ENCODE measurements at places on chromosomes 5 and 9. TPM values are rescaled to one million over a fixed set of nuclear protein-coding genes. Genes with fewer than 3 reads are reported as not detected.

Gene SLC22A4
- total RNA-seq, result not detected

Gene MARCHF11
- total RNA-seq, result not detected

Gene TYRP1
- total RNA-seq, result not detected

Gene DIPK1B
- 10.4 TPM for total RNA-seq

Gene PCDHA6
- total RNA-seq, result 0.14 TPM

Gene ZDHHC21
- total RNA-seq, result 5.4 TPM

Gene CER1
- total RNA-seq, result not detected

Gene HCN1
- 0.92 TPM for total RNA-seq

Gene SLC45A2
- not detected for total RNA-seq

Gene LCN15
- not detected for total RNA-seq

Gene KIF12
- total RNA-seq, result 3.9 TPM

Gene FOXD4L5
- not detected for total RNA-seq

Gene CD274
- total RNA-seq, result not detected

Gene C7
- 317 TPM for total RNA-seq

Gene SCAMP1
- total RNA-seq, result 25.8 TPM

Gene RNF208
- 0.45 TPM for total RNA-seq

Gene POLK
- 69.2 TPM for total RNA-seq

Gene PCDHB3
- not detected for total RNA-seq

Gene TTC16
- not detected for total RNA-seq

Gene EQTN
- total RNA-seq, result not detected

Gene NFIL3
- 8.0 TPM for total RNA-seq

Gene MYMK
- total RNA-seq, result not detected

Gene PCDHGC5
- total RNA-seq, result not detected

Gene CARTPT
- total RNA-seq, result not detected

Gene STARD4
- total RNA-seq, result 45.5 TPM

Gene BASP1
- total RNA-seq, result 15.1 TPM

Gene BTNL3
- 0.58 TPM for total RNA-seq

Gene NUP188
- total RNA-seq, result 26.3 TPM

Gene NKD2
- 1.8 TPM for total RNA-seq

Gene TMEM171
- 59.8 TPM for total RNA-seq

Gene NFIB
- 30.1 TPM for total RNA-seq

Gene CARD6
- total RNA-seq, result 16.9 TPM

Gene PDZD2
- total RNA-seq, result 6.7 TPM

Gene RMND5B
- 72.9 TPM for total RNA-seq

Gene POLE3
- total RNA-seq, result 4.1 TPM

Gene SLC25A2
- not detected for total RNA-seq

Gene FGF18
- total RNA-seq, result 7.1 TPM

Gene WNT8A
- not detected for total RNA-seq

Gene EDIL3
- 19.9 TPM for total RNA-seq

Gene SAXO1
- 0.18 TPM for total RNA-seq

Gene SLC34A3
- total RNA-seq, result not detected

Gene GABRA1
- total RNA-seq, result not detected

Gene PCSK1
- total RNA-seq, result 0.72 TPM

Gene TIFAB
- not detected for total RNA-seq

Gene ANKRD34B
- not detected for total RNA-seq

Gene LHFPL2
- total RNA-seq, result 20.5 TPM

Gene IFNA6
- total RNA-seq, result not detected

Data from stomach (tissue), 19 donors.